ENCODE measurements at places on chromosomes 2 and 18.

DNA sequence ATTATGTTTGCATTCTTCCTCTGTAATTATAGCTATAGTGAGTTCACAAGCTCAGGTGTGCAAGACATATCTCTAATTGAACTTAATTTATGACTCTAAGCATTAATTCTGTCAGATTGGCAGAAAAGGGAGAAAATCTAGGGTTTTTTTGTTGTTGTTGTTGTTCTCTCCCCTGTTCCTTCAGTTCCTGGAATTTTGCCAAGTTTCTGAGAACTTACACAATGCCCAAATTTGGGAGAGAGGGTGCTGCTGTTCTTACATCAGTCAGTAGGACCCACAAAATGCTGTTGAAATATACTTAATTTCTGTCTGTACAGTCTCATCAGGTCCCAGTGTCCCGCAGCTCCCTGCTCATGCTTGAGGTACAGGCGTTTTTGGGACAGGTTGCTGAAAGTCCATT lies 221.8 kb upstream of the RBMS1 start:
- peak; percentile 55 for DNase-seq

DNA sequence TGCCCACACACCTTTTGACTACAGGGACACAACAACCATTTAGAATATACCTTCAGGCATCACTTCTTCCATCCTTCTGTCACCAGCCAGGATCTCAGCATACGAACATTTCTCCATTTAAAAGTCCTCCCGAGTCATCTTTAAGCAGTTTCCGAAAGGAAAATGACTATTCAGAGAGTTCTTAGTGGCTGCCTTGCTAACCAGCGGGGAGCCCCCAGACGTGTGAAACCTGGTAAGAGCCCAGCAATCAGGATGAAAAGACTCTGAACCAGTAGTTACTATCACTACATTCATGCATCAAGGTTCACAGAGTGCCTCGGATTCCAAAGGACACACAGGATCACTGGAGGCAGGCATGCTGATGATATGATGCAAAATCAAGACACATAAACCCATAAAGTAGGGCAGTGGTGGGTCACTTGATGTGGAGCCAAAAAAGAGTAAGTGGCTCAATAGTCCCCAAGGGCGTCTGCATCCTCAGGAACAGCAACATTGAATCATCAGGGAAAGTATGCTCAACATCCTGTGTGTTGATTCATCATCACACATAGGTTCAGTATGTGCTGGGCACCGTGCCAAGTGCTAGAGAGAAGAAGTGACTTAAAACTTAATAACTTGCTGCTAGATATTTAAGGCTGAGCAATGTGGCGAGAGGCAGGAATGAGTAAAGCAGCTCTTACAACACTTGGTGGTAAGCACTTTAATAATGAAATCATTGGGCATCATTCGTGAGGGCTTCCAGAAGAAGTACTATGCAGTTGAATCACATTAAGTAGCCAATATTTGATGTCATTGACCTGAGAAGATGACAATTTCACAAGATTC lies 4.4 kb downstream of the CCL20 start:
- DNase-seq, result peak; percentile 100

- DNase-seq, result no peak
These were observed 100.7 kb downstream of the NUP35 start for GRCh38 chr2:183224948-183225347.

DNA sequence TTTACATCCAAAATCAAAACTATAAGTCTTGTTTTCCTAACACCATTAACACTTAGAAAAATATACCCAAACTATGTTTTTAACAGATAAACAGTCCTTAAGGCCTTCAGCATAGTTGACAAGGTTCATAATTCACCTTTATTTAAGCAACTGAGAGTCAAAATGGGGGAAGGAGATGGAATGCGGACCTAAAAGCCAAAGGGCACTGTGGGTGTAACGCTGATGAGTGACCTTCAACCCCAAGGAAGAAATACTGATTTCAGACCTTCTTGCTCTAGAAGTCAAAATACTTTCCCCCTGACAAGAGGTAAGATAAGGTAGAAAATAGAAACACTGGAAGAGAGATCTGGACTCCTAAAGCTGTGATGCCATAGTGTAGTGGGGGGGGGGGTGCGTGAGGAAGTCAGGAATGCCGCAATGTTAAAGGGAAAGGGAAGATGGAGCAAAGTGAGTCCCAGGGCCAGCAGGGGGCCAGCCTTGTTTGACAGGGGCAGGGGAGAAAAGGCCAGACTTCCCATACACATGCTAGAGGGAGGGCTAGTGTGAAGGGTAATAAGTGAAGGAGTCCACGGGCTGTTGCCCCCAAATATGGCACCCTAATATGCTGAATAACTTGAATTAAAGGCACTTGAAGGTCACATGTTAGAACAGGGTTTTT lies 31.4 kb downstream of the CCDC93 start:
- no peak for DNase-seq

- DNase-seq, result no peak
These were observed 6.2 kb downstream of the ESPNL start for GRCh38 chr2:238106339-238106697.

- peak; percentile 56 for DNase-seq
These were observed 487.4 kb downstream of the ZEB2 start for GRCh38 chr2:144032566-144032965.

DNA sequence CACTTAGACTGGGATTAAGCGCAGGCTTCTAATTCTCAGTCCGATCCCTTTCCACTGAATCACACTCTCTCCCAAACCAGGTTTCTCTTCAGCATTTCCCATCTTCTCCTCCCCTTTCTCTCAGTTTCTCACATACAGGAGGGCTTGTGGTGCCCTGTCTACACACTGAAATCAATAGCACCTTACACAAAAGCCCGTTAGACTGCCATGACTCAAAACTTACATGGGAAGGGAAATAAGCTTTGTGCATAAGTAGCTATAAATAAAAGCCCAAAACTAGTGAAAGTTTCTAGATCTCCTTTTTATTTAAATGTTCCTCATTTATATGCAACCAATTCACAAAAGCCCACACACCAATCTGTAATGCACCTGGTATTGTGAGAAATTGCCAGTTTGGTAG lies 318.4 kb downstream of the TXNL1 start:
- DNase-seq, result no peak

GRCh38 chr18:76956648-76957047 lies 134.3 kb downstream of the ZNF236 start:
- DNase-seq, result no peak

GRCh38 chr2:112159454-112159921 lies 21.3 kb downstream of the FBLN7 start:
- DNase-seq, result no peak

GRCh38 chr2:161005170-161005569 lies 155.1 kb upstream of the TANK start:
- no peak for DNase-seq

- no peak for DNase-seq
These were observed 148.2 kb downstream of the KIAA1328 start for GRCh38 chr18:36977121-36977520.

GRCh38 chr2:12457831-12458230 lies 258.9 kb upstream of the TRIB2 start:
- DNase-seq, result no peak

- no peak for DNase-seq
These were observed 3.0 kb downstream of the ADRA2B start for GRCh38 chr2:96113367-96113677.

DNA sequence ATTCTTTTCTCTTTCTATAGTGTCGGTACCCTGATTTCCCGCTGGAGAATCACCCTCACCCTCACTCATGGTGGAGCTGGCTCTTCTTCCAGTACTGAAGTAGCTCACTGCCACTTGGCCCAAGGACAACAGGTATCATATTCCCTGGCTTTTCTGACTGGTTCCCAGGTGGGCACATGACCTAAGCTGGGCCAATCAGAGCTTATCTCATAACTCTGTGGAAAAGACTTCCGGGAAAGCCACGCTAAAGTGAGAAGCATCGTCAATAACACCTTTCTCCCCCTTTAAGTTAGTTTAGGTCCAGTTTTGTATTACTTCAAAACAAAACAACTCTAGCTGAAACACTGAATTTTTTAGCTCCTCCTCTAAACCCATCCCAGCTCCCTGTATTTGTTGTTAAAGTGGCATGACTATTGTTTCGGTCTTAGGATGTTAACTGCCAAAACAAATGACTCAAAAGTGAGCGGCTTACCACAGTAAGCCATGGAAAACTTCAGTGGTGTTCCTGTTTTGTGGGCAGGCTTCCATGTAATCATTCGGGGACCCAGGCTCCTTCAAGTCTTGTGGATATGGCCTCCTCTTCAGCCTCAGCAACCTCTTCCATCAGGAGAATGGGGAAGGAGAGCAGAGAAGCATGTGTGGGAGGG lies 137.4 kb upstream of the DLX2 start:
- DNase-seq, result peak; percentile 54

DNA sequence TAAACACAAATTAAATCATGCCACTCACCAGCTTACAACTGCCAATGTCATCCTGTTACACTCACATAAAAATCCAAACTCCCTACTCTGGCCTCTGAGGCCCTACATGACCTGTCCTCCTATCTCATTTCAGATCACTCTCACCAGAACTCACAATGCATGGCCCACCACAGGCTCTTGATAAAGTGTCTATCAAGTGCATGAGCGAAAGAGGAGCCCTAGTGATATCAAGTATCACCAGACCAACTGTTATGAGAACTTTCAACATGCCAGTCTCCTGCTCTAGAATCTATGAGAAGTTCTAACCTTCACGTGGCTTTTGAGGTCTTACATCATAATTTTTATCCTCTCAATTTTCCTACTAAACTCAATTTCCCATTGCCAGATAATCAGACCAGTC lies 76.4 kb upstream of the CD226 start:
- DNase-seq, result no peak

DNA sequence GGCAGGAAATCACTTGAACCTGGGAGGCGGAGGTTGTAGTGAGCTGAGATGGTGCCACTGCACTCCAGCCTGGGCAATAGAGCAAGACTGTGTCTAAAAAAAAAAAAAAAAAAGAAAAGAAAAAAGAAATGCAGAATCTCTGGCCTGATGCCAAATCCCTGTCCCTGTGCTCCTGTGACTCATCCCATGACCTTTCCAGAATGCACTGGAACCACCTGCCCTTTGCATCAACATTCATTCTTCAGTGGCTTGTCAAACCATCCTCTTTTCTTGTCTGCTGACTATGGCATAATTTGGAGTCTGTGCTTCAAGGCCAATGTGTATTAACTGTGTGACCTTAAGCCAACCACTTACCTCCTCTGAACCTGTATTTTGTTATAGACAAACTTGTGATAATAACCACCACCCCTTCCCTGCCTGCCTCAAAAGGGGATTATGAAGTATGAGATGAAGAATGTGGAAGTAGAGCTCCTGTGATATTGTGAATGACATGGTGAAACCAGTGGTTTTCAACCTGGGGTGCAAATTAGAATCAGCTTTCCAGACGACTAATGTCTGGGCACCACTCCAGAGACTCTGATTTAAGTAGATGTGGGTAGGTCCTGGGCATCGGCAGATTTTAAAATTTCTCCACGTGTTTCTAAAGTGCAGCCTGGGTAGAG lies 189.3 kb downstream of the CLIP4 start:
- no peak for DNase-seq

DNA sequence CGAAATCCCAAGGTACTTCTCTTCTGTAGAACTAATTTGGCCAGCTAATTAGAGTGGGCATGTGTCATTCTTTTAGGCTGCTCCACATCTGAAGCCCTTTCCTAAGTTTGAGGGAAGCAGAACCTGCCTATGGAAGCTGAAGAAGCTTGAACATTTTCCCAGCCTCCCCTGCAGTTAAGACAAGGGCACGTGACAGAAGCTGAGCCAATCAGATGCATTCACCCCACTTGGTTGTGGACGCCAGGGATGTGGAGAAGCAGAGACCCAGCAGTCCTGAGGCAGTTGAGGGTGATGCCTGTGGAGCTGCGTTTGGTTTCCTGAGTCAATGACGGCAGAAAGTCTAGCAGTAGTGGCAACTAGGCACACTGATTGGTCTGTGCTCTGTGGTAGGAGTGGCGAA lies 26.1 kb upstream of the CERS6 start:
- no peak for DNase-seq

GRCh38 chr2:96485350-96485749 lies 19.8 kb downstream of the NEURL3 start:
- DNase-seq, result no peak

- DNase-seq, result no peak
These were observed 175.6 kb upstream of the ZFP36L2 start for GRCh38 chr2:43402002-43402401.

- DNase-seq, result no peak
These were observed at the start of gene IGFBP2 for GRCh38 chr2:216632952-216633615. Gene IGFBP2 (plus strand): TSS chr2:216633420. CDS start chr2:216633524, 104 bp downstream.

- no peak for DNase-seq
These were observed 98.7 kb upstream of the POU3F3 start for GRCh38 chr2:104755026-104755878.

GRCh38 chr2:216534809-216535208 lies 36.2 kb downstream of the RPL37A start:
- DNase-seq, result no peak

All from fibroblast of pulmonary artery (primary cell).